ENCODE measurements at places on chromosomes 4 and X.

- DNase-seq, result no peak
Observed at GRCh38 chr4:21090094-21090666, 389.9 kb downstream of the PACRGL start.

GRCh38 chr4:53465281-53465680, 87.8 kb downstream of the FIP1L1 start:
- DNase-seq, result no peak

DNA sequence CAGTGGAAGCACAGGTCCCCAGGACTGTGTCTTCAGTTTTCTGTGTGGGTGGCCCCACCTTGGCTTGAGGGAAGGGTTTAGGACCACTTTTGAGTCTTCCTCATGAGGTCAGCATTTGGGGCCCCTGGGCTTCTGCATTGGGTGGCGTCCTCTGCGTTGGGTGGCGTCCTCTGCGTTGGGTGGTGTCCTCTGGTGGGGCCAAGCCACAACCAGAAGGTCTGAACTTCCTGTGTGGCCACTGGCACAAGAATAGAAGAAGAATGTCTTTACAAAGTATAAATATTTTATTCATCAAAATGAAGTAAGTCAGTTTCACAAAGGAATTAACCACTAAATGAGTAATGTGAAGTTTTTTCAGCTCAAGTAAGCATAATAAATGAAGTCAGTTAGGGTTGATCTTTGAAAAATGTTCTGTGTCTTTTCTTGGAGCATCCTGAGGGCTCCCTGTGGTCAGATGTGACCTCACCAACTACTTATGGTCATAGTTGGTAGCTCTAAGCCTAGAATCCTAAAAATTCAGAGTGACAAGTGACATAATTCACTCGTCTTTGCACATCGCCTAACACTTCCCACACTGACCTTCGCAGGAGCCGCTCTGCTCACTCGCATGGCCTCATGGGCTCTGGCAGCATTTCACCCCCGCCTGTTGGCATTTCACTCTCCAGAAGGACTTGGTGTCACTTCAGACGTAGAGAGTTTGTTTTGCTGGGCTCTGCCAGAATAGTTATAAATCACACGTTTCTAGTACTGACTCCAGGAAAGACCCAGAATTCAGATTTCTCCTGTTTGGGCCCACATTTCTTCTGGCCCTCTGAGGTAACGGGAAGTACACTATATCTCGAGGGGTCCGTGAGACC, 39.0 kb upstream of the HGFAC start:
- no peak for DNase-seq

DNA sequence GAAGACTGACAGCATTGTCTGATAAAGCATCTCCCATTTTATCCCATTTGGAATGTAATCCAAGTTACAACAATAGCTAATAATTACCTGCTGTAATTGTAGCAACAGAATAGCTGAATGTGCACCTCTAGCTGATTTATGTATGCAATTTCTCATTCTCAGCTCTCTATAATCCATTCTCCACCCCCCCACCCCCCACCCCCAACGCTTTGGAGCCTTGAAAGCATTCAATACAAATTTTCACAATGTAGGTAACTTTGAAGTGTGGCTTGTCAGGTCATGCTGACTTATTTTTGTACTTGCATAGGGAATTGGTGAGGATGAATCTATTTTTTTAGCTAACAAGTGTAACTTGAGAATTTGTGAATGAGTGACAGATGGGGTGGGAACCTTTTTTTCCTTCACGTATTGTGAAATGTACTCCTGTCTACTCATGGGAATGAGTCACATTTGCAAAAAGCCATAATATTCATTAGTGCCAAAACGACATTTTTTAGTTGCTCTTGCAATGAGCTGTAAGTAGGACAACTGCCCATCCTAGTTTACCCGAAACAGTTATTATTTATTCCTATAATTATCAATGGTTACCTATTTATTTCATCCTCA, 159.3 kb downstream of the PALLD start:
- DNase-seq, result no peak

GRCh38 chr4:7207628-7208231, 15.4 kb downstream of the SORCS2 start:
- DNase-seq, result no peak

DNA sequence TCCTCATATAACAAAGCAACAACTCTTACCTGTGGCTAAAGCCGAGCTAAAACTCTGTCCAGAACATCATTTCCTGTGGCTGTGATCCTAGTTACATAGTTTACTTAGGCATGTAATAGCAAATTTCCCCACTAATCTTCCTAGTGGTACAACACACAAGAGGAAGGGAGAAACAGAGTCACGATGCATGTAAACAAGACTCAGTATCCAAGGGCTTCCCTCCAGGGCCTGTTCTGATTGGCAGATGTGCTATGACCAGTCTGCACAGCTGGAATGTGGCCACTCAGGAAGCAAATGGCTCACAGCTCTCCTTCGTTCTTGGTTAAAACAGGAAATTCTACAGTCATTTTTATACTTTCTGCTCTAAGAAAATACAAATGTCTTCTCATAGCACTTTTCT, 49.2 kb upstream of the PRSS48 start:
- no peak for DNase-seq

DNA sequence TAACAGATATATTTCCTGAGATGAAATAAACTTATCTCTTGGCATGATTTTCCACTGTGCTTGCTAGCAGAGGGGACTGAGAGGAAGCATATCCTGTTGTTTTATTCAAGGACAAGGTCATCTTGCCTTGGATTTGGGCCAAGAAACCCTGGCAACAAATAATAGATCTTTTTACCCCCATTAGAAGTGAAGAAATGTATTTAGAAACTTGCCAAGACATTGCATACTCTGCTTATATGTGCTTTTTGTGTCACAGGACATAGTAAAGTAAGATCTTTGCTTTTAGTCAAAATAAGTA, 170.2 kb downstream of the RAPGEF2 start:
- no peak for DNase-seq

- DNase-seq, result no peak
Observed at GRCh38 chr4:124065422-124065821, 647.1 kb downstream of the ANKRD50 start.

DNA sequence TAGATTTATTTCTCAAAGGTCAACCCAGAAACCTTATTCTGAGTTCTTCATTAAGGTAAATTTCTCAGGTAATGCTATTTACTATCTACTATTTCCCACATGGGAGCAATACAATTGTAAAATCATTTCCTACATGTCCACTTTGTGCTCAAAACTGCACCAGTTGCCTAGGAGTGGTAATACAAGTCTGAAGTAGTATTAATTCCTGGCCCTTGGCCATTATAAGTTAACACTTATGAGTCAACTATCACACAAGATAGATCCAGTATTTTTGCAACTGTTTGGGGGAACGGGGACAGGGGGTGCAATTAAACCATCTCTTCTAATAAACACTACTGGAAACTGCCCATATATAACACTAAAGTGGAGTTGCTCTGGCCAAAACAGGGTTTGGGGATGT, 48.9 kb downstream of the ACSL4 start:
- DNase-seq, result no peak

DNA sequence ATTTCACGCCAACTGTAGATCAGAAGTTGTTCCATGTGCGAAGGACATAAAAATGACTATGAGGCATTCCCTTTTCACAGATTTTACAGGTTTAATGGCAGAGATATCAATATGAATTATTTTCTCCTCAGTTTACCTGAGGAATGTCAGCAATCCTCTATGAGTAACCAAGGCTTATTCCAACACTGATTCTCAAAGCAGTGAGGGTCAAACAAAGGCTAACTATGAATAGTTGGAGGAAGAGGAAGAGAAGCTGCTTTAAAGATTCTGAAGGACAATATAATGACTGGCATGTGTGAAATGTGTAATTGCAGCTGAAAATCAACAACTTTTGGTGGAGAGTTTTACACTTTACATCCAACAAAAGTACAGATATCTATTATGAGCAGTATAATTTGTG, 29.1 kb downstream of the NAF1 start:
- no peak for DNase-seq

GRCh38 chr4:99059550-99059949, 29.0 kb downstream of the ADH5 start:
- DNase-seq, result no peak

DNA sequence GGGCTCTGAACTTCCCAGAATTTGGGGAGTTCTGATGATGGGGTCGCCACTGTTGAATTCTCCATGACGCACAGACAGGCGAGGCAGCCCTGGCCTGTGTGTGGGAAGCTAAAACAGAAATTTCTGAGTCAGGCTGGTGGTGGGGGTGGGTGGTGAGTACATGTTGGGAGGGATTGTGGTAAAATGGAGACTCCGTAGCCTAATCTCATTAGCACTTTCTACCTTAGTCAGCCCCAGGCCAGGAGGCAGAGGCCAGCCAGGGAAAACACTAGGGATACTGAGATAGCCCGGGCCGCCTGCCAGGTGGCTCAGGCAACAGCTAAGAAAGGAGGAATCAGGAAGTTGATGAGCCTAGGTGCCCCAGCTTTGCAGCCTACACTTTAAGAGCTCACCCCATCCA, 39.3 kb upstream of the NHSL2 start:
- no peak for DNase-seq

DNA sequence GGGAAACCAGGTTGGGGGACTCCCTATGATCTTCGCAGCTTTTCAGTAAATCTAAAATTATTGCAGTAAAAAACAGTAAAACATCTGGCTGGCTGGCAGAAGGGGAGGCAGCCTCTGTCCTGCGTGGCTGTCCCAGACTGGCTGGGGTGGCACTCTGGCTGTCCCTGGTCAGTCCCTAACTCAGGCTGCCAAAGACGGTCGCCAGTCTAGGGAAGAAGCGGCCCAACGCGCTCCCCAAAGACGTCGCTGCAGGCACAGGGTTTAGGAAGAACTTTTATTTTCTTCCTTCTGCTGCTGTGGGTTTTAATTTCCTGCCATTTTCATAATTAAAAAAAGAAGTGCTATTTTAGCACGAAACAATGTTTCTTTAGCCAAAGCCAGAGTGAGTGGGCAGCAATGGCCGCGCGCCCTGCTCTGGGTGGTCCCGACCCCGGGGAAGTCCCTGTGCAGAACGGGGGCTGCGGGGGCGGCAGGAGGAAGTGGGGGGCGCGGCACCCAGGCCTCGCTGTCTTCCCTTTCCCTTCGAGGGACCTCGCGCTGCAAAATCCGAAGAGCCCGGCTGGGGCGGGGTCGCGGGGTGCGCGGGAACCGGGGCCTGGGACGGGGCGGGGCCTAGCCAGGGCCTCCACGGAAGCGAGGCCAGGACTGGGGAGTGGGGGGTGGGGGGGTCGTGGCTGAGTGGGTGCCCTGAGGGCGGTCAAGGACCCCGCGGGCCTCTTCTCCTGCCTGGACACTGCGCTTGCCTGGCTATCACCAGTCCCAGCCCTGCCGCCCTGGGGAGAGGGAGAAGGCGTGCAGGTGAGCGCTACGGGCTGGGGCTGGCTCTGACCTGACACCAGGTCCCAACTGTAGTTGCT, 6.3 kb upstream of the LETM1 start:
- DNase-seq, result no peak

DNA sequence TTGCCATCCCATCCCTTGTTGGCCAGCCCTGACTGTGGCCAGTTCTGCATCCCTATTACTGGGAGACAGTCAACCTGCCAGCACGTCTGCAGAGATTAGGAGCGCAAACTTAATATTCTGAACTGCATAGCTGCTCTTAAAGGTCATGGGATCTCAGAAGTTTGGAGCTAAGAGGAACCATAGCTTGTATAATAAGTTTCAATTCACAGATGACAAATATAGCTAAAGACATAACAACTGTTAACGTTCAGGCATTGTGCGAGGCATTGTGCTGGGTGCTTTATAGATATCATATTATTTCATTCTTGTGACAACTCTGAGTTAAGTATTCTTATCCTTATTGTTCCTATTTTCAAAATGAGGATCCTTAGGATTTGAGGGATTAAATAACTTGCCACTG, 3.7 kb downstream of the SCARB2 start:
- no peak for DNase-seq

DNA sequence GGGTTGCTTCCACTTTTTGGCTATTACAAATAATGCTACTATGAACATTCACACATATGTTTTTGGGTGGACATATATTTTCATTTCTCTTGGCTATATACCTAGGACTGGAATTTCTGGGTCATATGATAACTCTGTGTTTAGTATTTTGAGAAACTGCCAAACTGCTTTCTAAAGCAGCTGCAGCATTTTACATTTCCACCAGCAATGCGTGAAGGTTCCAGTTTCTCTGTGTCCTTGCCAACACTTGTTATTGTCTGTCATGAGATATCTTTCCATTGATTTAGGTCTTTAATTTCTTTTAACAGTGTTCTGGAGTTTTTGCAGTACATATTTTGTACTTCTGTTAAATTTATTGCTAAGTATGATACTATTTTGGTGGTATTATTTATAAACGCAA, 48.3 kb downstream of the CLCN5 start:
- no peak for DNase-seq

DNA sequence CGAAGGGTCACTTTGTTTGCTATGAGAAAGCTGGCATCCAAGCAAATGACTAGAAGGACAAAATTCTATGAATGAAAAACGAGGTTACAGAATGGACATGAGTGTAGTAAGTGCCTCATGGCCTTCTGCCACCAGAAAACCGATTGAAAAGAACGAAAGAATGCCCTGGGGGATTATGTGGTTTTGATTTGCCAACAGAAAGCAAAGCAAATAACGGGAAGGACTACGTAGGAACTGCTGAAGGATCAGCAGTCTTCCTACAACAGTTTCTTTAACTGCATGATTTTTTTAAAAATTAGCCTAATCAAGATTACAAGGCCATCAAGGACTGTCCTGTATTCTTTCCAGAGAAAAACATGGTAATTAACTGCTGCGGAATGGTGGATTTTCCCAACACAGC, 50.6 kb downstream of the NRK start:
- DNase-seq, result no peak

GRCh38 chr4:141637565-141637964, 1.2 kb downstream of the IL15 start:
- DNase-seq, result no peak

GRCh38 chrX:10512258-10512657, 108.1 kb downstream of the MID1 start:
- no peak for DNase-seq

- no peak for DNase-seq
Observed at GRCh38 chrX:15977644-15978043, 123.0 kb upstream of the AP1S2 start.

DNA sequence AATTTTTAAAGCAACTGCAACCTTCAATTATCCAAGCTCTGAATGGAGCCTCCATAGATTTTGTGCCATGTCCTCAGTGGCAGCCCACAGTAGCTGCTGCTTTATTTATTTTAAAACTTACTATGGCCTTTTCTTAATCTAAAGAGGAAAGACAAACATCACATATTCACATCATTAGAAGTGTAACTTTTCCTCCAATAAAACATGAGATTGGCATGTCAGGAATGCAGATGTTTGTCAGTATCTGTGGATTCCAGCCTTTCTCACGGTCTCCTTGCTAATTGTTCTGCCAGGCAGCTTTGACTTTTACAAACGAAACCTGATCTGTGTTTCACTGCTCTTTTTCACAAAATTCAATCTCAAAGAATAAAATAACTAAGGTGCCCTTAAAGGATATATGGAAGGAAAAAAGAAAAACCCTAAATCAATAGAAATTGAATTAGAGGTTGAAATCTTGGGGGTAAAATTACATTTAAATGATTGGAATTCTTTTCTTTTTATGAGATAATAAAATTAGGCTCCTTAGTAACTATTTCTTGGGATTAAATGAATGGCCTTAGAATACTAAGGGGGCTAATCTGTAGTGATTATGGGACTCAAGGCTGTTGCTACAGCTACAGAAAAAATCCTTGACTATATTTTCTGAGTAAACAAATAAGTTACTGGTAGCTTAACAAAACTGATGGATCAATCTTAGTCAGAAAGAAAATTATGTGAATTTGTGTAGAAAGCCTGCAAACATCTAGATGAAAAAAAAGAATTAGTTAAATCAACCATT, 151.3 kb downstream of the RTL9 start:
- no peak for DNase-seq
